CD8-positive, alpha-beta T cell (primary cell): ENCODE measurements at places on chromosomes 2 and 18.

DNA sequence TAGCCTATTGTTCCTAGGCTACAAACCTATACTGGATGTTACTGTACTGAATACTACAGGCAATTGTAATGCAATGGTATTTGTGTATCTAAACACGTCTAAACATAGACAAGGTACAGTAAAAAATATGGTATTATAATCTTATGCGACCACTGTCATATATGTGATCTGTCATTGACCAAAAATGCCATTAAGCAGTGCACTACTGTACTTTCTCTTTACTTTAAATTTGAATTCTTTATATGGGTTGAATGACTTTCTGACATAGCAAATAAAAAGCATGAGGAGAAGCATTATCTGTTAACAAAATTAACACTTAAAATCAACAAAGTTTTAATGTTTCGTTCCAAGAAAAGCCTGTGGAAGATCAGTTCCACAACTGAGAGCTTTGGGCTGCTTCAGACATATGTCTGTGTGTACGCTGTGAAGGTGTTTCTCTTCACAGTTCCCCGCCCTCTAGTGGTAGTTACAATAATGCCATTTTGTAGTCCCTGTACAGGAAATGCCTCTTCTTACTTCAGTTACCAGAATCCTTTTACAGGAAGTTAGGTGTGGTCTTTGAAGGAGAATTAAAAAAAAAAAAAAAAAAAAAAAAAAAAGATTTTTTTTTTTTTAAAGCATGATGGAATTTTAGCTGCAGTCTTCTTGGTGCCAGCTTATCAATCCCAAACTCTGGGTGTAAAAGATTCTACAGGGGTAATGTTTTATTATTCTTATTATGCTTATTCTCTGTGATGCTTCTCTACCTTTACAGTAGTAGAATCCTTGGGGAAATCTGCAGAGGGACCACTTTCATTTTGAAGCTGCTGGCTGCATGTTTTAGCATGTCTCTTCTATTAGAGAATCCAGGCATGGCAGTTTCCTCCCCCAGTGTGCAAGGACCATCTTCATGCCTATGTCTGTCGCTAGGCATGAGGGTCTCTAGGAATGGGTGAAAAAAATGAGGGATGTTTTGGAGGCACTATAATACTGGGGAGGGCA is 54.5 kb downstream of the SCN2A start:
- peak; percentile 33 for DNase-seq

DNA sequence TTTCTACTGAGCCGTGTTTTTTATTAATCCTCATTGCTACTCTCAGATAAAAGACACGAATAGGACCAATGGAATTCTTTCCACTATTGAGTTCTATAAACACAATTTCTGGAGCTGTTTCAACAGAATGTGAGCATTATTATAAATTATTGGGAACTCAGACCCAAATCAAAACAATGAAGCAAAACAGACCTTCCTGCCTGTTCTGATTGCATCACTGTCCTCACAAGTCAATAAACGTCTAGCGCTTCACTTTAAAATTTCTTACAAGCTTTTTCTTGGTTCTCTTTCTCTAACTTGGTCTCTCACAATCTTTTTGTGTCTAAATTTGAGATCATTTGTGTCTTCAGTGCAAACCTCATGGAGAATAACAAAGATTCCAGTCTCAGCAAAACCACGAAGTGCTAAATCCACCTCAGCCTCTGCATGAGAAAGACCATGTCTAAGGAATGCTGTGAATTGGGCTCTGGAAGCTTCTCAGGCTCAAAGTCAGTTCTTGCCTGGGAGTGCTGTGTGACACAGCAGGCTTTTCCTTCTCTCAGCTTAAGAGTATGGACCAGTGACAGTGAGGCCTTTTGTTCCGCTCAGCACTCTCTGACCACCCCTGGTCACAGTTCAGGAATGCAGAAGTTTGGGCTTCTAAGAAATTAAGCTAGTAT is 22.8 kb downstream of the ARHGAP28 start:
- no peak for DNase-seq

GRCh38 chr2:64873472-64873924 is 115.7 kb upstream of the SLC1A4 start:
- DNase-seq: peak; percentile 79

- DNase-seq: no peak
Observed at GRCh38 chr2:25218100-25218499, 49.7 kb upstream of the POMC start.

DNA sequence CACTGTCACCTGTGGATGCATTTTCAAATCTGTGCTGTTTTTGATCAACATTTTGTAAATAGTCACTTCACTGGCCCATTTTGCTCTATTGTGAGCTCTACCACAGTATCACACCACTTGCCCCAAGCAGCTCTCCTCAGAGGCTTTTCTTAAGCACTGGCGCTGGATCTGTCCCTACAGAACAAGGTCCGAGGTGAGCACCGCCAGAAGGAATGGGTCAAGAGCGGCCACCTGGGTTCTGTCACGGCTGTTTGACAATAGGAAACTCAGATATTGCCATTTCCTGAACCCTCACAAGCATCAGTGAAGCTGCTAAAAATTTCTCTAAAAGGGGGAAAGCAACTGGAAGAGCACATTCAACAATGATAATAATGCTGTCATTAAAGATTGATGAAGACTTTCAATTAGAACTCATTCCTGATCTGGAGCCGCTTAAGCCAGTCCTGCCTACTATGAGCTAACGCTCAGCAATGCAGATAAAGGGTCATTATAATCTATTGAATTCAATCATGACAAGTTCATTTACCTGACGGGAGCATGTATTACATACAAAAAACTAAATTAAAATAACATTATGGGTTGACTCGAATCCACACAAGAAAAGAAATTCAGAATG is 514.0 kb downstream of the GALR1 start:
- no peak for DNase-seq
